ENCODE measurements at places on chromosomes 4 and X.

- DNase-seq: no peak
These were observed 342.3 kb downstream of the ZNF674 start for GRCh38 chrX:46202733-46203514.

- no peak for DNase-seq
These were observed 490.3 kb upstream of the PABPC4L start for GRCh38 chr4:134691915-134692314.

GRCh38 chr4:36420111-36420679, 138.8 kb downstream of the DTHD1 start:
- DNase-seq: no peak

GRCh38 chrX:153924149-153924861, 1.8 kb downstream of the ARHGAP4 start:
- peak; percentile 56 for DNase-seq

DNA sequence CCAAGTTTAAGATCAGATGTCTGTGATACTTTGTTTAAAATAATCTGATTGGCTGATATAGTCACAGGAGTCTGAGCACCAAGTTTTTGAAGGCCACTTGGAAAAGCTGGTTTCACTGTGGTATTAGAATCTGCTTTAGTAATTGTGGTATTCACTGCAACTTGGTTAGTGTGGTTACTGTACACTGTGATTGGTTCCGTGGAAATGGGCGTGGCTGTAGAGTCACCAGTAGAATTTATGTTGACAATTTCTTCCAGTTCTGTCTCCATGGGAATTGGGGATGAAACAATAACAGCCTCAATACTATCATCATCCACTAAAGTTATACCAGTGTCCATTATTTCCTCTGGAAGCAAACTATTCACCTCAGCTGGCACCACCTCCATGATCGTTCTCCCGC, 26.2 kb downstream of the LIN54 start:
- no peak for DNase-seq

DNA sequence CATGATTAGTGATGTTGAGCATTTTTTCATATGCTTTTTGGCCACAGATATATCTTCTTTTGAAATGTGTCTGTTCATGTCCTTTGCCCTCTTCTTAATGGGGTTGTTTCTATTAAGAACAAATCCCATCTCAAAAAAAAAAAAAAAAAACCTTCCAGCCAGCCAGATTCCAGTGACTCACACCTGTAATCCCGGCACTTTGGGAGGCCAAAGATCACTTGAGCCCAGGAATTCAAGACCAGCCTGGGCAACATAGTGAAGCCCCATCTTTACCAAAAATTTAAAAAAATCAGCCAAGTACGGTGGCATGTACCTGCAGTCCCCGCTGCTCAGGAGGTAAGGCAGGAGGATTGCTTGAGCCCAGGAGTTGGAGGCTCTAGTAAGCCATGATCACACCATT, 5.1 kb downstream of the RAB33B start:
- DNase-seq: no peak
